Urothelium cell line (cell line): ENCODE measurements at places on chromosomes 3 and 15.

- no peak for DNase-seq
Measured at GRCh38 chr15:40879609-40880008, 5.6 kb upstream of the RHOV start.

DNA sequence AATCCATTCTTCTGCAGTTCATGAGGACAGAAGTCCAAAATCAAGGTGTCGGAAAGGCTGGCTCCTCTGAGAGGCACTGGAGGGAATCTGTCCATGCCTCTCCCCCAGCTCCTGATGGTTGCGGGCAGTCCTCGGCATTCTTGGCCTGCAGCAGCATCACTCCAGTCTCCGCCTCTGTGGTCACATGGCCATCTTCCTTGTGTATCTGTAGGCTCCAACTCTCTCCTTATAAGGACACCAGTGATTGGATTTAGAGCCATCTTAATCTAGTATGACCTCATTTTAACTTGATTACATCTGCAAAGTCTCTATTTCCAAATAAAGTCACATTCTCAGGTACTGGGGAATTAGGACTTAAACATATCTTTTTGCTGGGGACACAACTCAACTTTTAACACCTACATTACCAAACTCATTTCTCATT is 56.0 kb upstream of the FLNB start:
- peak; percentile 41 for DNase-seq

GRCh38 chr15:52514482-52514881 is 14.2 kb downstream of the MYO5A start:
- DNase-seq, result no peak

DNA sequence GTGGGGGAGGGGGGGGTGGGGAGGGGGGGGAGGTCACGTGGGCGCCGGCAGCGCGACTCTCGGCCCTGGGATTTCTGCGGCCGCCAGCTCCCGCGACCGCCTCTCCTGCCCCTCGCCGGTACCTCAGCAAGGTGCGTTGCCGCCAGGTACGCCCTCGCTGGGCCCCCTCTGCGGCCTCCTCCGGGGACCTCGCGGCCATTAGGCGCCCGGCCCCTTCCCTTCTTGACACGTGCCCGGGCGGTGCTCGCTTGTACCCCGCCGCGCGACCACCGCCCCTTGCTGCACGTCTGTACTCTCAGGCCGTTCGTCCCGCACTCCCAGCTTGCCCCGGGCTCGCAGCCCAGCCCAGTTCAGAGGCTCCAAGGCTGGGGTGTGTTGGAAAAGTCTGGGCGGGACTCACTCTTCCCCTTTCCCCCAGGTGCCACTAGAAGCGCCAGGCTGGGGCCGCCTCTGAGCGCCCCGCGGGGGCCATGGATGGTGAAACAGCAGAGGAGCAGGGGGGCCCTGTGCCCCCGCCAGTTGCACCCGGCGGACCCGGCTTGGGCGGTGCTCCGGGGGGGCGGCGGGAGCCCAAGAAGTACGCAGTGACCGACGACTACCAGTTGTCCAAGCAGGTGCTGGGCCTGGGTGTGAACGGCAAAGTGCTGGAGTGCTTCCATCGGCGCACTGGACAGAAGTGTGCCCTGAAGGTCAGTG is at the start of gene MAPKAPK3:
Gene MAPKAPK3, plus strand, starts transcription at position 56 of the 696 bp plus-strand sequence. Its CDS starts 415 bp downstream, at position 471.
- DNase-seq, result peak; percentile 42

- DNase-seq, result peak; percentile 54
Measured at GRCh38 chr3:113532698-113533533, 561 bp downstream of the SIDT1 start.

DNA sequence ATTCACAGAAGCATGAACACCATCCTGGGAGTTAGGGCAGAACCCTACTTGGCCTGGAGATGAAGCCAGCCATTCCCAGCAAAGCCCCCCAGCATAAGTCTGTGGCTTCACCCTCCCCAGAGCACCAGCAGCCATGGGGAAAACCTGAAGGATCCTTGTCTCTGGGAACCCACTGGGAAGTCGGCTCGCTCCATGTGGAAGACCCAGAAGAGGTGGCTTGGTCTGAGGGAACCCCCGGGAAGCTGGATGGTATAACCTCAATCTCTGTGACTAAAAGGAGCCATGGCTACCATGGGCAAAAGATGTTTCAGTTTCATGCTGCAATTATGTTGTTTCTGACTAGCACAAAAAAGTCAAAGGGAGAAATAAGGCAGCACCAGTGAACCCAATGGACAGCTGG is 11.8 kb upstream of the RPUSD3 start:
- DNase-seq, result no peak

GRCh38 chr3:54564374-54564925 is 363.4 kb downstream of the LRTM1 start:
- no peak for DNase-seq

- no peak for DNase-seq
Measured at GRCh38 chr3:148882288-148882687, 17.2 kb downstream of the CPA3 start.

DNA sequence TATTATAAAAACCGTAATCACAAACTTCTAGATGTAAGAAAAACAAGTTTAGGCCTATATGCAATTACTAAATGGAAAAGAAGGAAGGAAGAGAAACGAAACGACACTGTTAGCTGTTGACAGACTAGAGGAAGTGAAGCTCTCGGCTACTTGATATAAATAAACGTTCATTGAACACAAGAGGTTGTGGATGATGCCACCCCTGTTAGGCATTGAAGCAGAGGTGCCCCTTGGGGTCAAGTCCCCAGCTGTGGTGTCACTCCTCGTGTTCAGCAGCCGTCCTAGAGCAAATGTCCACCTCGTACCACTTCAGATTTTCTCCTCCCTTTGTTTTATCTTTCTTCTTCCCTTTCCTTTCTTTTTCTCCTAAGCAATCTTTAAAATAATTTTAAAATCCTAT is 146.5 kb upstream of the UBE2E1 start:
- DNase-seq, result no peak

GRCh38 chr3:52053307-52054304 is 2.8 kb downstream of the DUSP7 start:
- no peak for DNase-seq

- DNase-seq, result no peak
Measured at GRCh38 chr3:125289429-125289981, 77.0 kb upstream of the SLC12A8 start.

GRCh38 chr3:186785495-186786018 is 2.2 kb downstream of the EIF4A2 start:
- no peak for DNase-seq

- DNase-seq, result no peak
Measured at GRCh38 chr3:42507252-42507651, 4.8 kb downstream of the VIPR1 start.

GRCh38 chr3:105827959-105828358 is 40.9 kb downstream of the CBLB start:
- peak; percentile 79 for DNase-seq

DNA sequence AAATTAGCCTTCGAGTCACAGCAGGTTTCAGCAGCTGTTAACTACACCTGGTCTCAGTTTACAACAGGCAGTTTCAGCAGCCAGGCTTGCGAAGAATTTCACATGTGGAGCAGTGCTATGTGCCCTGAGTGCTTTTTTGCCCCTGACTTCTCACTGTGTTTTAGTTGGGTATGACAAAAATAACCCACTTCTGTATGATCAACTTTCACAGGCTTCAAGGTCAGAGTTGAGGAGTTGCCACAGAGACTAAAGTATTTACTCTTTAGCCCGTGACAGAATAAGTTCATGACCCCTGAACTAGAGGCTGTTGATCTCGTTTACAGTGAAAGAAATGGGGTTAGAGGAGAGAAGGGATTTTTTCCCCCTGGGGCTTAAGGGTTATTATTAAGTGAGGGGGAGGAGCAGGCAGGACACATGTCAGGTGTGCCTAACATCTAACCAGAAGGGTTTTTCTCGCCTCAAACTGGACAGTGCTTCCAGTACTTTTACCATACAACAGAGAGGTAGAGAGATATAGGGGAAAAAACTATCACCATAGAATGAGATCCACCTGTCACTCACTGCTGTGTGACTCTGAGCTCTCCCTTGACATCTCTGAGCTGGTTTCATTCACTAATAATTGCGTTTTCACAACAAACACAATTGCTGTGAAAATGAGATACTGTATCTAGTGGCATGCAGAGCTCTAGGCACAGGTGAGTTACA is 14.0 kb upstream of the TOPBP1 start:
- no peak for DNase-seq

GRCh38 chr3:173889596-173889995 is 492.1 kb downstream of the NLGN1 start:
- DNase-seq, result no peak

DNA sequence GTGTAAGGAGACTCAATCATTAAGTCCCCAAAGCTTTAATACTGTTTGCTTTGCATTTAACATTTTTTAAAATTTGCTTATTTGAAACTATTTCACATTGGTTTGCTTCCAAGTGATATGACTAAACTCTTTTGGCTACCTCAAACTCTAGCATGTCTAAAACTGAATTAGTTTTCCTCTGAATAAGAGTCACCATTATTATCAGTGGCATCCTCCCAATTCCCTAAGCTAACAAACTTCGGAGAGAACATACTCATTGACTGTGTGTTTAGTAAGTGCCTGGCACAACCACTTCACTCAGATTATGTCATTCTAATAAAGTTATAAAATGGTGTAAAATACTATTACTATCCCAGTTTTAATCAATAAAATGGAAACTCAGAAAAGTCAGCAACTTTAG is 21.9 kb downstream of the ATOSA start:
- no peak for DNase-seq

GRCh38 chr3:194166682-194167479 is 30.9 kb downstream of the HES1 start:
- DNase-seq, result no peak

DNA sequence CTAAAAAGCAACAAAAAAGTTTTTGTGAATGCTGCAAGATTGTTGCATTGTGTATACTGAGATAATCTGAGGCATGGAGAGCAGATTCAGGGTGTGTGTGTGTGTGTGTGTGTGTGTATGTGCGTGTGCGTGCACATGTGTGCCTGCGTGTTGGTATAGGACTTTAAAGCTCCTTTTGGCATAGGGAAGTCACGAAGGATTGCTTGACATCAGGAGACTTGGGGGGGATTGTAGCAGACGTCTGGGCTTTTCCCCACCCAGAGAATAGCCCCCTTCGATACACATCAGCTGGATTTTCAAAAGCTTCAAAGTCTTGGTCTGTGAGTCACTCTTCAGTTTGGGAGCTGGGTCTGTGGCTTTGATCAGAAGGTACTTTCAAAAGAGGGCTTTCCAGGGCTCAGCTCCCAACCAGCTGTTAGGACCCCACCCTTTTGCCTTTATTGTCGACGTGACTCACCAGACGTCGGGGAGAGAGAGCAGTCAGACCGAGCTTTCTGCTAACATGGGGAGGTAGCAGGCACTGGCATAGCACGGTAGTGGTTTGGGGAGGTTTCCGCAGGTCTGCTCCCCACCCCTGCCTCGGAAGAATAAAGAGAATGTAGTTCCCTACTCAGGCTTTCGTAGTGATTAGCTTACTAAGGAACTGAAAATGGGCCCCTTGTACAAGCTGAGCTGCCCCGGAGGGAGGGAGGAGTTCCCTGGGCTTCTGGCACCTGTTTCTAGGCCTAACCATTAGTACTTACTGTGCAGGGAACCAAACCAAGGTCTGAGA is 4.7 kb downstream of the BHLHE40 start:
- peak; percentile 64 for DNase-seq

DNA sequence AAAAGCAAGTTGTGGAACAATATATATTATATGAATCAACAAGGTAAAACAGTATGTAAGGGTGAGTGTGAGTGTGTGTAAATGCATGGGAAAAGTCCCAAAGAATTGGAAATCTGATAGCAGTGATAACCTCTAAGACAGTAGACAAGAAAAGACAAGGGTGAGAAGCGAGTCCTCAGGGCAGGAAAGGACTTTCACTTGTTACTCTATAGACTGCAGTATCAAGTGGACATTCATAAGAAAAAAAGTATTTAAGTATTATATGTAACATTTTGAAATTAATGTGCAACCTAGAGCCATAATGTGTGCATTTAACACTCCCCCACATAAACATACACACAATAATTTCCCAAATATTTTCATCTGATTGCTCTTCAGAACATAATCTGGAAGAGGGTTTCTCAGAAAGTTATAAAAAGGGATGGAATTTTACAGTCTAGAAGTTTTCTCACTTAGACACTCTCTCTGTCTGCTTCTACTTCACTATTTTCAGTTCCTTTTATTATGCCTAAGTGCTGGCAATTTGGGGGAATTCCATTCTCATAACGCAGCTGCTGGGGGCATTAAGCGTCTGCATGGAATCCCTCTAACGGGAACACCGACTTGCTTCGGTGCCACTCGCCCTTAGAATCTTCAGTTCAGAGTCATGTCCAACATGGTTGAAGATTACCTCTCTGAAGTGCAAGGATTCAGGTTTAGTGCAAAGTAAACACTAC is 50.0 kb upstream of the CDIN1 start:
- no peak for DNase-seq

GRCh38 chr3:108219336-108219735 is 2.9 kb downstream of the IFT57 start:
- DNase-seq, result no peak

GRCh38 chr3:674116-674515 is 418.7 kb upstream of the CNTN6 start:
- DNase-seq, result no peak

- no peak for DNase-seq
Measured at GRCh38 chr15:47333734-47334133, 383.6 kb upstream of the SEMA6D start.

DNA sequence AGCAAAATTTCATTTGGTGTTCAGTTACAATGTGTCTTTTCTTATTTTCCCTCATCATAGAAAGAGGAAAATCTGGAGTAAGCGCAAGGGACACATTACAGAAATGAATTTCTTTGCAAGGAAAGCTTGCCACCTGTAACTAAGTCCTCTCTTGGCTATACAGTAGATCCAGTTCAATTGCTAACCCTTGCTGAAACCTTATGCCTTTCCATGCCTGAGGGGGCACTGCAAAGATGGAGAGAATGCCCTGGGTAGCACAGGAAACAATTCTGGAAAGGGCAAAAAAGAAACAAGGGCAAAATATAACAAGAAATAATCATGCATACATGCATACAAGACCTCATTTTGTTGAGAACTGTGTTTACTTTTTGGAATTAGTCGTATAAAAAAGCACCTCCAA is 4.3 kb downstream of the CADM2 start:
- no peak for DNase-seq

GRCh38 chr3:82473864-82474541 is 712.6 kb upstream of the GBE1 start:
- no peak for DNase-seq

- DNase-seq, result no peak
Measured at GRCh38 chr3:173351886-173352285, 45.7 kb upstream of the NLGN1 start.

- DNase-seq, result peak; percentile 85
Measured at GRCh38 chr3:194323785-194324735, 27.1 kb downstream of the CPN2 start.

- no peak for DNase-seq
Measured at GRCh38 chr15:70132139-70132538, 34.4 kb upstream of the TLE3 start.

DNA sequence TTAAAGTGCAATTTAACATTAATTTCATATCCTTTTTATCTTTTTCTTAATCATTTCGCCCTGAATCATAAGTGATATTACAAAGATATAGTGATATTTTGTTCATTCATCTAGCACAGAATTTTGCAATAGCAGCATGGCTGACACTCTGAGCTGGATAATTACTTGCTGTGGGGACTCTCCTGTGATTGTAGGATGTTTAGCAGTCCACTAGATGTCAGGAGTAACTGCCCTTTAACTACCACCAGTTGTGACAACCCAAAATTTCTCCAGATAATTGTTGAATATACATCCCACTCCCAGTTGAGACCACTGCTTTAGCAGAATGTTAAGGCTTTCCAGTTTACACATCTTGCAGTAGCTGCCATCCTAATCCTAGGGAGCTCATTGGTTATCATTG is 196.8 kb upstream of the MBNL1 start:
- peak; percentile 24 for DNase-seq

GRCh38 chr3:480070-480469 is 283.5 kb downstream of the CHL1 start:
- no peak for DNase-seq

GRCh38 chr3:150589759-150590158 is 13.4 kb upstream of the SELENOT start:
- no peak for DNase-seq
